ENCODE measurements at places on chromosomes 7 and 10.

DNA sequence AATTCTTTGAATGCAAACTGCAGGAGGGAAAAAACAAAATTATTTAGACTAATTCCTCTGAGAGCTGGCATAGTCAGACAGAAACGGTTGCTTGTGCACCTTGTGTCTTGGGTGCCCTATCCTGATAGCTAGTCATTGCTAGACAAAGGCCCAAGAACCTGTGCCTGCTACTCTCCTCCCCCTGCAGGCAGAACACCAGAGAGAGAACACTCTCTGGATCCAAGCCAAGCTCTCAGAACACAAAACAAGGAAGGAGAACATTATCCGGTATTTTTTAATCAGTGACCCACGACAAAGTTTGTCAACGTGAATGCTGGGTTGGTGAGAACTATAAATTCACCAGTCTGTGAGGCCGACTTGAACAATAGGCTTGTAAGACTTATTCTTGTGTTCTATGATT, 18.8 kb upstream of the PPP1R9A start:
- no peak for DNase-seq

- DNase-seq, result no peak
Measured at GRCh38 chr10:103911021-103911459, 6.9 kb downstream of the STN1 start.

DNA sequence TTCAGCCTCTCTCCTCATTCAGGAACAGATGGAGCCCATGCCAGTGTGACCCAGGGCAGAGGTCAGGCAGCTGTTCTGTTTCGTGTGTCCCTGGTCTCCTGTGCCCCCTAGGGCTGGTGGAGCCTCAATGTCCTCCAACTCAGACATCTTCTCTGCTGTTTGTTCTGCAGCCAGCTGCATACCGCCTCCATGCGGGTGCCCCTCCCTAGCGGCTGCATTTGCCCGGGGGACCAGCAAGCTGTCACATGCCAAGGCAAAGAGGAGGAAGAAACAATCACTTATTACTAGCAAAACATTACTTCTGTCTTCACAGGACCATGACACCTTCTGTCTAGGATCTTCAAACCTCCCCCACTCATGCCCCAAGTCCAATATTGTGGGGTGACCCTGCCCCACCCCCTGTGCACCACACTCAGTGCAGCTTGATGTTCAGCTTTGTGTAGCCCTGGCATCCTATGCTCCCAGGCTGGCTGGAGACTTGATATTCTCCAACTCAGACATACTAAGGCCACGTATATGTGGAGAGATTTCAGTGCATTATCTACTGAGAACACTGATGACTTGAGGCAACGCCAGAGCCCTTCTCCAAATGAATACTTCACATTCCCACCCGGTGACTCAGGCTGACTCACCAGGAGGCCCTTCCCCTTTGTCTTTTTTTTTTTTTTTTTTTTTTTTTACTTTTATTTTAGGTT, 188.9 kb downstream of the SKIDA1 start:
- no peak for DNase-seq

DNA sequence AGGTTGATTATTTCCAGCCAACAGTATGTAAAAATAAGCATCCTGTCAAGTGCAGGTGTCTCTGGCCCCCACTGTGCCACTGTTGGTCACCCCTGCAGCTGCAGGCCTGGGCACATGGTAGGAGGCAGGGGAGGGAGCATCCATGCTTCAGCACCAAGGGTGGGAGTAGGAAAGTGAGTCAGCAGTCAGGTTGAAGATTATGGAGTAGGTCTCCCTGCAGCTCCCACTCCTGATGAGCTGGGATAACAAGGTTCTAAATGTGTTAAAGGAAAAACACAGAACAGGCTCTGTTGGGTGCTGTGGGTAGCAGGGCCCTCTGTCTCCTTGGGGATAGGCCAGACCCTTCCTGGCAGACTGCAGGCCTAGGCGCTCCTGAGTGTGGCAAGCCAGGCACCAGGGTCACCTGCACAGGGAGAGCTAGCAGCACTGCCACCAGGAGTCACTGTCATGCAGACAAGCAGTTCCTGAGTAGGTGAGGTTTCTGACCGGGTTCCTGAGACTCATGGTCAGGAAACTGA, 59.3 kb downstream of the NUDCD3 start:
- DNase-seq, result no peak

DNA sequence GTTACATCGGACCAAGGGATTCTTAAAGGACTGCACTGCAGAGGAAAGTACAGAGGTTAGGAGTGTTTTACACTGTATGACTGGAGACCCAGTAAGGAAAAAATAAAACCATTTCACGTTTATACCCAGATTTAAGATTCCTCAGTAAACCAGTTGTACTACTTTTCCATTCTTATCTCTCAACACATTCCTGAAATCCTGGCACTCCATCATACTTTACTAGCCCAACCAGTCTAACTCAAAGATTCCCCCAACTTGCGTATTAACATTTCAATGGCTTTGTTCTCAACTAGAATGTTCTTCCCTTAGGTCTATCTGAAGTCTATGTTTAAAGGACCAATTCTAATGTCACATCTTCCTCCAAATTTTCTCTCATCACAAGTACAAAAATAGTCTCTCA, 8.0 kb downstream of the CCDC186 start:
- DNase-seq, result no peak

DNA sequence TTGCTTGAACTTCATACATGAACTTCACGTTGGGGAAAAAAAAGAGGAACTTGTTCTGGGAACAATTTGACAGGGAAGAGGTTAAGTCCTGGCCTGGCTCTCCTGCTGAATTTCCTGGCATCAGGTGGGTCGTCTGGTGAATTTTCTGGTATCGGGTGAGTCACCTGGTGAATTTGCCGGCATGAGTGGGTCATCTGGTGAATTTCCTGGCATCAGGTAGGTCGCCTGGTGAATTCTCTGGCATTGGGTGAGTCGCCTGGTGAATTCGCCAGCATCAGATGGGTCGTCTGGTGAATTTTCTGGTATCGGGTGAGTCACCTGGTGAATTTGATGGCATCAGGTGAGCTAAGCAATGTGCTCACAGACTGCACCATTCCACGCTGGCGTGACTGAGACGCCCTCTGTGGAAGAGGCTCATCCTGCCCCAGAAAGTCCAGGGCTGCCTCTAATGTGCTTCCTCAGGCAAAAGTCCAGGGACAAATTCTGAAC, 255.4 kb downstream of the TCERG1L start:
- DNase-seq, result no peak

GRCh38 chr7:159022238-159022993, 122.3 kb downstream of the VIPR2 start:
- no peak for DNase-seq
